ENCODE measurements at places on chromosomes 4 and X.
A peak's percentile ranks its signal among the peaks of the same experiment; 100 is the strongest.

- DNase-seq, result no peak
These were observed 263.6 kb downstream of the DCTD start for GRCh38 chr4:182653596-182653995.

DNA sequence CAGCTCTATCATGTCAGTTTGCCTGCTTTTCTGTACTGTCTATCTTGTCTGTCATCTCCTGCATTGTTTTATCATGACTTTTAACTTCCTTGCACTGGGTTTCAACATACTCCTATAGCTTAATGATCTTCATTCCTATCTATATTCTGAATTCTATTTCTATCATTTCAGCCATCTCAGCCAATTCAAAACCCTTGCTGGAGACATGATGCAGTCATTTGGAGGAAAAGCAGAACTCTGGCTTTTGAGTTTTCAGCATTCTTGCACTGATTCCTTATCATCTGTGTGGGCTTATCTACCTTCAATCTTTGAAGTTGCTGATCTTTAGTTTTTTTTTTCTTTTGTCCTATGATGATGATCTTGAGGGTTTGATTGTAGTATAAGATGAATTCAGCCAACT, 493.8 kb upstream of the GALNT7 start:
- no peak for DNase-seq

- DNase-seq, result peak; percentile 4
These were observed 33.1 kb downstream of the SLC10A7 start for GRCh38 chr4:146488495-146489174.

DNA sequence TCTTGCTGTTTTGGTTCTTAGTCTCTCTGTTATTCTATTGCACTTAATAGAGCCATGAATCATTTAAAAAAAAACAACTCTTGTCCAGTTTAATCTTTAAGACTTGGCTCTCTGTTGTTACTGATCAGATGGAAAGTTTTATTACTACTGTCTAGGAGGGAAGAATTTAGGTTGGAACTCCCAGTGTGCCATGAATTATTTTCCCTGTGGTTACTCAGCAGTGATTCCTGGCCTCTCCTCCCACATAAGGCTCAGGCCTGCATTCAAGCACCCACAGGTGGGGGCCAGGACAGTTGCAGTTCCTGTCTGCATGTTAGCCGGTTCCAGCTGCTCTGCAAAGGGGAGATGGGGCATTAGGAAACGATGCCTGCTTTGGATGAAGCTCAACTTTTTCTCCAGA, 29.8 kb upstream of the ESX1 start:
- no peak for DNase-seq

GRCh38 chr4:62482355-62482754, 1282.2 kb downstream of the ADGRL3 start:
- no peak for DNase-seq

- DNase-seq, result no peak
These were observed 111.7 kb upstream of the PDHA2 start for GRCh38 chr4:95728145-95728544.

GRCh38 chr4:101187841-101188240, 159.5 kb downstream of the PPP3CA start:
- DNase-seq, result no peak

DNA sequence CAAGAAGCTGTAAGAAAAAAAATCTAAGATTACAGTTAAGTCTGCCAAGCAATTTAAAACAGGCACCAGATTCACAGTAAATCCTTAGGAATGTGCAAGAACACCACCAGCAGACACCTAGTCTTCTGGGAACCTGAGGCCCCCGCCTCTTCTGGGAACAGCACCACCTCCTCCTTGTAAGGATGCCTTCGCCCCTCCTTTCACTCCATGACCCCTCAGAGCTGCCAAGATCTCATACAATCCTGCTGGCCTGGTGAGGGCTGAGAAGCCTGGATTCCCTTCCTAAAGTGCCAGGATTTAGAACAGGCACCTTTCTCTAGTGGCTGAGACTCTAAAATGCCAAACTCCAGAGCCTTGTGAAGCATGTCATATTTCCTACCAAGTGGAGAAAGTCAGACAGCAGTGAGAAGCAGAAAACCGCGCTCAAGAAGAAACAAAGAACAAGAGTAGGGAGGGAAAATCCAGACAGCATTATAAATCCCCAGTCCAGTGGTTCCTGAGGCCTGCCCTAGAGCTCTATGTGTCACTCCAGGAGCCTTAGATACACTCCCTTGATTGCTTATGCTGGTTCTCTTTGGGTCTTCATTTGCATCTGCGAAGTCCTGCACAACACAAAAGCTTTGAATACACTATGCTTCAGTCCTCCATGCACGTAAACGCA, 166.4 kb downstream of the TSPAN5 start:
- no peak for DNase-seq

- peak; percentile 14 for DNase-seq
These were observed 882 bp downstream of the MRFAP1 start for GRCh38 chr4:6641164-6641970.

- no peak for DNase-seq
These were observed 203.3 kb upstream of the HS3ST1 start for GRCh38 chr4:11632025-11632424.

DNA sequence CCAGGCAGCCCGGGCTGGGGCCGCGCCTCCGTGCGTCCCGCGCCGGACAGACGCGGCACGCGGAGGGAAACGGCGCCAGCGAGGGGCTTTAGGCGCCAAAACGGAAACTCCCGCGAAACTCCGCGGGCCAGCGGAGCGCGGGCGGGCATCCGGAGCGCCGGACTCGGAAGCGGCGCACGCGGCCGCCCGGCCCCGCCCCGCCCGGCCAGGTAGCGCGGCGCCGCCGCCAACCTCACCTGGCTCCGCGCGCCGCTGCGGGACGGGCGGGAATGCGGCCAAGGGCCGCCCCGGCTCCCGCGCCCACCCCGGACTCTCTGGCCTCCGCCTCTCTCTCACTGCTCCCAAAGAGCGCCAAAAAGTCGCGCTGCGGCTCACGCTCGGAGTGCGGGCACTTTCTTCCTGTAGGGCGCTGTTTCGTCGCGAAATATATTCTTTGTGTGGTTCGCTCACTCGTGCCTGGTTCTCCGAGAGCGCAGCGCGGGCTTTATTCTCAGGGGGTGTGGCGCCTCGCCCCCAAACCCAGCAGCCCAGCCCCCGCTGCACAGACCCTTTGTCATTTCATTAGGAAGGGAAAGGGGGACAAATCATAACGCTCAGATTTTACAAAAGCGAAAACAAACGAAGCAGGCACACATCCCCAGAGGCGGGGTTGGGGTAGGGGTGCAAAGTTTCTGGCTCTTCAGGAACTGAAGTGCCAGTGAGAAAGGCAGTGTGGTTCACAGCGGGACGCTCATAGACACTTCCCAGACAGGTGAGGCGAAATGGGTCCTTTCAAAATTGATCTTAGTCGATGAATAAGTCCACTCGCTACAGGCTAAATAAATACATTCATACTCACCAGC, 961 bp upstream of the MBNL3 start:
- peak; percentile 76 for DNase-seq
